Smooth muscle cell of the umbilical artery (primary cell): ENCODE measurements at places on chromosomes 4 and X. TPM values are rescaled to one million over a fixed set of nuclear protein-coding genes. Genes with fewer than 3 reads are reported as not detected.

SUPT20HL1 gene
- under 0.01 and 0.14 TPM in 2 replicates for total RNA-seq

RAB41 gene
- total RNA-seq = not detected in 2 replicates

EMCN gene
- total RNA-seq = not detected in 2 replicates

CLIC2 gene
- 0.59 TPM in 1 of 2 replicates, not detected in the other for total RNA-seq

NAA11 gene
- total RNA-seq = not detected in 2 replicates

IGSF1 gene
- total RNA-seq = 0.14 TPM in 1 of 2 replicates, not detected in the other

JADE1 gene
- 12.5 and 24.9 TPM in 2 replicates for total RNA-seq

ZMAT1 gene
- total RNA-seq = 0.23 and 0.30 TPM in 2 replicates

HAND2 gene
- 41.9 and 56.4 TPM in 2 replicates for total RNA-seq

WNK3 gene
- total RNA-seq = 2.4 and 3.2 TPM in 2 replicates

DKK2 gene
- 0.92 and 1.8 TPM in 2 replicates for total RNA-seq

ARSJ gene
- total RNA-seq = 23.5 and 37.6 TPM in 2 replicates

DRD5 gene
- total RNA-seq = not detected in 2 replicates

CCNA2 gene
- total RNA-seq = 5.0 and 27.6 TPM in 2 replicates

FHDC1 gene
- total RNA-seq = 0.28 and 0.30 TPM in 2 replicates

LIMCH1 gene
- 151 and 156 TPM in 2 replicates for total RNA-seq

GLOD5 gene
- not detected in 2 replicates for total RNA-seq

VCX3A gene
- total RNA-seq = not detected in 2 replicates

RPS6KA6 gene
- total RNA-seq = 3.3 and 5.7 TPM in 2 replicates

UGT8 gene
- 0.05 TPM in 1 of 2 replicates, not detected in the other for total RNA-seq

SOX3 gene
- not detected in 2 replicates for total RNA-seq

CSTF2 gene
- total RNA-seq = 14.8 and 22.7 TPM in 2 replicates

SASH3 gene
- total RNA-seq = not detected in 2 replicates

TMEM271 gene
- total RNA-seq = not detected in 2 replicates

NAP1L2 gene
- 0.59 and 0.78 TPM in 2 replicates for total RNA-seq

RGN gene
- 0.65 and 1.5 TPM in 2 replicates for total RNA-seq

MAGEA8 gene
- total RNA-seq = not detected in 2 replicates

NUP62CL gene
- not detected in 2 replicates for total RNA-seq

GLRA3 gene
- total RNA-seq = not detected in 2 replicates

ELMOD2 gene
- 60.0 and 72.8 TPM in 2 replicates for total RNA-seq

GSX2 gene
- total RNA-seq = not detected in 2 replicates

NXF2 gene
- not detected in 2 replicates for total RNA-seq

FAM9C gene
- total RNA-seq = not detected in 2 replicates

PCDH18 gene
- 9.7 and 30.0 TPM in 2 replicates for total RNA-seq
